ENCODE measurements at places on chromosomes 1 and 21.

DNA sequence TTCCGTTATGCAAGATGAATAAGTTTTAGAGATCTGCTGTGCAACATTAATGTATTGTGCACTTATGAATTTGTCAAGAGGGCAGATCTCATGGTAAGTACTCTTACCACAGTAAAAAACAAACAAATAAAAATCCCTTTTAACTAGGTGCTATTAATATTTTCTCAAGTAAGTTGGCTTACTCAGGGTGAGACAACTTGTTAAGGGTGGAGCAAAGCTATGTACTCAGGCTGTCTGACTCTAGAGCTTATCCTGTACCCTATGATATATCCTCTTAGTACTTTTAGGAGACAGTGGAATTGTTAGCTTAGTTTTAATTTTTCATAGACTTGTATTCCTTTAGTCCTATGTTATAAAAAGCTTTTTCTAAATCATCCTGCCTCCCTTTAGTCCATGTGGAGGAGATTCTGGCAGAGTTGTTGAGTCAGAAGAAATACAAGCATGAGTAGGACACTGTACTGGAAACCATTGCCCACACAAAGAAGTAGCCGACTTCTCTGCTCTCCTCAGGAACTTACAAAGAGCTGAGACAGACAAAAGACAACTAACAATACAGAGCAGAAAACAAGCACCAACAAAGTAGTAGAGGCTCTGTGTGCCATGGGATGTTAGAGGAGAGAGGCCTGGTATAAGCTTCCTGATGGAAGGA, 49.2 kb downstream of the S1PR1 start:
- no peak for DNase-seq

DNA sequence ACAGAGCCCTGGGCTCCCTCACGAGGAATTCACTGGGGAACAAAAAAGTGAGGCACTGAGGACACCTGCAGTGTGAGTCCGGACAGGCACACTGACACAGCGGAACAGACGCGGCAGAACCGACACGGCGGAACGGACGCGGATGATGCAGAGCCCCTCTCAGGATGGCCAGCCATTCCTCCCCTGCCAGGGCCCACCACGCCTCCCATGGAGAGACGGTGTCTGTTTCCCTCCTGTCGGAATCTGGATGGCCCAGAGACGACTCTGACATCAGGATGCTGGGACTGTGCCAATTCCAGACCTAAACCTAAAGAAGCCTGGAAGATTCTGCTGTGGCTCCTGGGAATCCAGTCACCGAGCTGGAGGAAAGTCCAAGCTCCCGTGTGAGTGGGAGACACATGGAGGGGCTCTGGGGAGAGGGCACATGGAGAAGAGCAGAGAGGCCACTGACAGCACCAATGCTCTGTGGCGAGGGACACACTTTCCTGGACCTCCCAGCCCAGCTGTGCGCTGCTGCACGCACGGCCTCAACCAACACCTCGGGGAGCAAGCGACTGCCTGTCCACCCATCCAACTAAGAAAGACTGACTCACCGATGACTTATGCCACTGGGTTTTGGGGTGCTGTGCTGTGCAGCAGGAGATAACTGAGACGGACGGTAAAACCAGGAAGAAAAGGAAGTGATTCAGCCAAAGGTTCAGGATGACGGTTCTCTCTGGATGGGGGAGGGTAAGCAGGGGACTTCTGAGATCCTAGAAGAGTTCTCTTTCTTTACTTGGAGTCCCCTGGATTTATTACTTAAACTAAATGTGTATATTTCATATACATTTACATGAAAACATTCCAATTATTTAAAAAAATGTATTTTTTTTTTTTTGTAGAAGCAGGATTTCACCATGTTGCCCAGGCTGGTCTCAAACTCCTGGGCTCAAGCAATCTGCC, 23.3 kb downstream of the ZBTB17 start:
- DNase-seq, result no peak

DNA sequence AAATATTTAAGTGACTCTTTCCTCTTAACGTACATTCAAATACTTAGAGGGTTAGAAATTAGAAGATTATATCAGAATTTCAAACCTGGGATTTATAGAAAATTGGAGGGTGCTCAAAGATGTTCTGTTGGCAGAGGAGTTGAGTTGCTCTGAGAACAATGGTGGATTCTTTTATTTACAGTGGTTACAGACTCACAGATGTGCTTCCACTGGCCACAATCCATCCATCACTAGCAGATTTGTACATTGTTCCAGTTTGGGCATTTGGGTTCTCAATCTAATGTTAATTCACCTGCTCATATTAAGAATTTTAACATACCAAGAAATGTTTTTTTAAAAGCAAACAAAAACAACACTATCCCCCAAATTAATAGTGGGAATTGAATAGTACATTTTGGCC, 23.5 kb downstream of the DNAJC6 start:
- DNase-seq, result no peak

DNA sequence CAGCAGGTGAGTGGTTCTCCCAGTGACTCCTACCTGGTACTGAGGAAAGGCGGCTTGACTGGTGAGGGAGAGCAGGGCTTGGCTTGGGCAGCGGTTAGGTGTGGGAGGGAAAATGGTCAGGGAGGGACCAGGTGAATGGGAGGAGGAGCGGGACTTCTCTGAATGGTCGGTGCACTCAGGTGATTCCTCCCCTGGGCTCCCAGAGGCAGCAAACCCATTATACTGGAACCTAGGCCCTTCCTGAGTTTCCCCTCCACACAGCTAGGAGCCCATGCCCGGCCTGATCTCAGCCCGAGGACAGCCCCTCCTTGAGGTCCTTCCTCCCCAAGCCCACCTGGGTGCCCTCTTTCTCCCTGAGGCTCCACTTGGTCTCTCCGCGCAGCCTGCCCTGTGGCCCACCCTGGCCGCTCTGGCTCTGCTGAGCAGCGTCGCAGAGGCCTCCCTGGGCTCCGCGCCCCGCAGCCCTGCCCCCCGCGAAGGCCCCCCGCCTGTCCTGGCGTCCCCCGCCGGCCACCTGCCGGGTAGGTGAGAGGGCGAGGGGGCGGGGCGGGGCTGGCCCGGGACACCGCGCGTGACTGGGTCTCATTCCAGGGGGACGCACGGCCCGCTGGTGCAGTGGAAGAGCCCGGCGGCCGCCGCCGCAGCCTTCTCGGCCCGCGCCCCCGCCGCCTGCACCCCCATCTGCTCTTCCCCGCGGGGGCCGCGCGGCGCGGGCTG, 2.3 kb downstream of the ARTN start:
- DNase-seq, result no peak

- no peak for DNase-seq
Observed at GRCh38 chr1:198015309-198015708, 98.1 kb downstream of the LHX9 start.
